IMR-90 (cell line): ENCODE measurements at places on chromosomes 1 and 21. TPM values are rescaled to one million over a fixed set of nuclear protein-coding genes. Genes with fewer than 3 reads are reported as not detected.

- no peak for DNase-seq
- no peaks in the 10 kb centered on the region for H3K36me3 ChIP-seq
- no peak overlapping the region for H3K4me3 ChIP-seq
- H3K27me3 ChIP-seq = no peaks in the 10 kb centered on the region; the same call in 1 of the 2 replicates
- peaks cover 5% of the 10 kb centered on the region for H3K4me1 ChIP-seq
These were observed 13.2 kb downstream of the FNDC7 start for GRCh38 chr1:108725906-108726305.

FCN3 gene
- total RNA-seq = not detected in 2 replicates

CRP gene
- not detected in 2 replicates for total RNA-seq

KIFAP3 gene
- 10.9 and 22.2 TPM in 2 replicates for total RNA-seq

DNA sequence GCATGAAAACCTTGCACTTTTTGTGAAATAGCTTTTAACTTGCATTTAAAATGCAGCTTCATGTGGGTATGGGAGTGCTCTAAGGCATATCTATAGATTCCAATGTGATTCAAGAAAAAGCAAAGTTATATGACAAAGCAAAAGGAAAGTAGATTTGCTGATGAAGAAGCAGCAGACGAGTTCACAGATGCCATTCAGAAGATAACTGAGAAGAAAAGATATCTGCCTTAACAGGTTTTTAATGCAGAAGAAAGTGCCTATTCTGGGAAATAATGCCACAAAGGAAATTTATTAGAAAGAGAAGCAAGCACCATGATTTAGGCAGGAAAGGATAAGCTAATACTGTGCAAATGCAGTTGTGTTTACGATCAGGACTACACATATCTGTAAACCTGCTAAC lies 68.1 kb downstream of the PHTF1 start:
- DNase-seq = no peak
- H3K27me3 ChIP-seq = no peaks in the 10 kb centered on the region
- H3K4me3 ChIP-seq = no peak overlapping the region

- no peaks in the 10 kb centered on the region for H3K27me3 ChIP-seq
- no peak overlapping the region for H3K27ac ChIP-seq
- no peaks in the 10 kb centered on the region for H3K4me1 ChIP-seq
These were observed 440.9 kb downstream of the PRDM2 start for GRCh38 chr1:14140831-14141401.

- no peaks in the 10 kb centered on the region for H3K4me1 ChIP-seq
- H3K4me3 ChIP-seq = no peak overlapping the region
- H3K36me3 ChIP-seq = no peaks in the 10 kb centered on the region
- no peaks in the 10 kb centered on the region for H3K27me3 ChIP-seq
These were observed 1881.7 kb downstream of the MRPL39 start for GRCh38 chr21:23725576-23725975.

KCNH1 gene
- 0.54 and 0.56 TPM in 2 replicates for total RNA-seq

DNA sequence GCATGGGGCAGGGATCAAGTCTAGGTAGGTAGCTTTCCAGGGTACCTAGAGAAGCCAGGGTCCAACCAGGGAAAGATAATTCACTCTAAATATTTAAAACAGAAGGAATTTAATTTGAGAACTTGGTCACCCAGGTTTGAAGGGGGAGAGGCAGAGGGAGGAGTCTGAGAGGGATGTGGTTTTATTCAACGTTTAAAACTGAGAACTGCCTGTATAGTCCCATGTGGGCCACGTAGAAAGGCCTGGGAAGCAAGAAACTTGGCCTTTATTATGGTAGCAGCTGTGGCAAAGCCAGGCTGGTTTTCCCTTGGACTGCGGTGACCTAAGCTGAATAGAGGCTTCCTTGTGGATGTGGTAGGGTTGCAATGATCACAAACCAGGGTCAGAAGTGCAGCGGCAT lies 42.0 kb upstream of the DUSP10 start:
- no peak overlapping the region for H3K27ac ChIP-seq
- no peak overlapping the region for H3K4me3 ChIP-seq
- H3K4me1 ChIP-seq = no peaks in the 10 kb centered on the region; the same call in 1 of the 2 replicates

CD247 gene
- total RNA-seq = not detected in 2 replicates

DNA sequence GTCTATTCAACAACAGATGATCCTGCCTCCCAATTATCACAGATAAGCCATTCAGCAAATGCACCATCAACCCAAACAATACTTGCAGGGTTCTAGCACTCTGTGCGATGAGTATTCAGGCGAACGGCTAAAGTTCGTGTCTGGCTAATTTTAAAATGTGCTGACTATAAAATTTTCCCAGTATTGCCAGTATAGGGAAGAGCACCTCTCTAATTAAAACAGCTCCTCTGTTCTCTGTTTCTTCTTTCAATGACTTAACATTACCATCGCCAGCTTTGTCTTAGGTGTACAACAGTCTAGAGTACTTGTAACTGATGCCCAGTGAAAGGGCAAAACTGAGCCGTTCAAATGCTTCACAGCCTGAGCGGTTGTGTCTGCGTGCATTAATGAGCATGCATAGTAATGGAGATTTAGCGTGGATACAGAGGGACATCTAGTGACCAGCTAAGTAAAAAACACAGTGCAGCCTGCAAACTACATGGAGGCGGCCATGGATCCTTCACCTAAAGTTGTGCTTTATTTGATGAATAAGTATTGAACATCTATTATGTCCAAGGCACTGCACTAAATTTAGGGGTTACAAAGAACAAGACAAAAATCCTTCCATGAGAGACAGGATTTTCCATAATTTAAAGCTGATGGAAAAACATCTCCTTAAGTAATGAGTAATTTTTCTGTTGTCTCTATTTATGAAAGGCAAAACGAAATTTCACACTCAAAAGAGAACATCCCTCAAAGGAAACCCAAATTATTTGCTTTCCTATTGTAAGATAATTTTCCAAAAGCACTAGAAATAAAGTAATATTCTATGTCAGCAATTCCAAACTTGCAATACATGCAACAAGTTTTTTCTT lies 120.0 kb downstream of the SETD4 start:
- H3K27ac ChIP-seq = no peak overlapping the region
- peak; percentile 81 for DNase-seq
- no peak overlapping the region for H3K4me3 ChIP-seq
- H3K27me3 ChIP-seq = no peaks in the 10 kb centered on the region; the same call in 1 of the 2 replicates
- H3K4me1 ChIP-seq = no peaks in the 10 kb centered on the region

PTGFR gene
- 5.4 and 8.6 TPM in 2 replicates for total RNA-seq

CFAP107 gene
- total RNA-seq = not detected in 2 replicates

DNA sequence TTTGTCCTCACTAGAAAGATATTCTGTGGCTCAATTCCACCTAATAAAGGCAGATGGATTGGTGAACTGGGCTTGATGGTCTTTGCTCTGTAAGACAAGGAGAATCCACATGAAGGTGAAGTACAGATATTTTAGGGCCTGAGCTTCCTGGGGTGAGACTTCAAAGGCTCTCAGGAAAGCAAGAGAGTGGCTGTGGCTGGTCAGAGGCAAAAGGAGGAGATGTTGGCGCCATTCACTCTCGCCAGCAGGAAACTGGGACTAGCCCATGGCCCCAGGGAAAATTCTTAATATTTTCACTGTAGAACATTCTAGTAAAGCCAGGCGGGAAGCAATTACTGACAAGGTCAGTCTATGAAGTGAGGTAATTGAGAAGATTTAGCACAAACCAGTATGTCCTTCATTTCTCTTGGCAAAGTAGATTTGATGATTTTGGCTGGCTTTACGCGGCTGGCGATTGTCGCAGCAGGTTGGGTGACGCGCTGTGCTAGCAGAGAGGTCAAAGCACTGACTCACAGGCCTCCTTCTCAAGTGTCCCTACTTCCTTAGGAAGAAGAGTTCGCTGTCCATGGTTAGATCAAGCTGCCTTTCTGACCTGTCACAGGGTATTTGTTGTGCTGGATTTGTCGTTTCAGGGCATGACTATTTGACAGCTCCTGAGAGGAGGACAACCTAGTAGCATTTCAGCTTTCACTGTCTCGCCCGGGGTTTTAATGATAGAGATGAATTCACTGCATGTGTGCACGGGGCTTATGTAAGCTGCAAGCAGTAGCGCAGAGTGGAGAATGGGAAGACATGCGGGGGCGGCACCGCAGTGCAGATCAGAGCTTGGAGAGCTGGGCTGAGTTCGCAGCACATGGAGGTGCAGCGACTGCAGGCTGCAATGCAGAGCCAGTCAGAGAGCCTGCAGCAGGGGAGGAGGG lies 32.7 kb downstream of the XCL1 start:
- no peaks in the 10 kb centered on the region for H3K36me3 ChIP-seq
- no peak overlapping the region for H3K27ac ChIP-seq
- H3K27me3 ChIP-seq = no peaks in the 10 kb centered on the region; the same call in 1 of the 2 replicates
- no peaks in the 10 kb centered on the region for H3K4me1 ChIP-seq
- H3K4me3 ChIP-seq = no peak overlapping the region

DNA sequence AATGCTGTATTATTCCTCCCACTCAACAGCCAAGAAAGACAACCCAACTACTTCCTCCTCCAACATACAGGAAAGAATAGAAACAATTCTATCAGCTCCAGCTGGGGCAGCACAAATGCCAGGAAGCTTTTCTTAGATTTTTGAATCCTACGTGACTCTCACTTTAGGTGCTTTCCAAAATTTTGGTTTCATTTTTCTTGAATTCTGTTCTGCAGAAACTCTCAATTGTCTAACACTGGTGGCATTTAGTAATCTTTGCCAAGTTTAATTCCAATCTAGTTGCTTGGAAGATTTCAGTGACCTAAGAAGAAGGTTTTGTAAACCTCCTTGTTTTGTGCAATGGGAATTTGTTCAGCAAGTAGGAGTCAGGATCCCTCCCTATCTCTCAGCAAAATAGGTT lies 37.1 kb upstream of the DOCK7 start:
- peak overlapping the region; percentile 54; the same call in 1 of the 2 replicates for H3K27ac ChIP-seq
- no peaks in the 10 kb centered on the region for H3K27me3 ChIP-seq
- peak; percentile 94 for DNase-seq
- H3K4me3 ChIP-seq = peak overlapping the region; percentile 36; the same call in 1 of the 2 replicates
- no peaks in the 10 kb centered on the region for H3K36me3 ChIP-seq
- peaks cover 11% of the 10 kb centered on the region for H3K4me1 ChIP-seq

DNA sequence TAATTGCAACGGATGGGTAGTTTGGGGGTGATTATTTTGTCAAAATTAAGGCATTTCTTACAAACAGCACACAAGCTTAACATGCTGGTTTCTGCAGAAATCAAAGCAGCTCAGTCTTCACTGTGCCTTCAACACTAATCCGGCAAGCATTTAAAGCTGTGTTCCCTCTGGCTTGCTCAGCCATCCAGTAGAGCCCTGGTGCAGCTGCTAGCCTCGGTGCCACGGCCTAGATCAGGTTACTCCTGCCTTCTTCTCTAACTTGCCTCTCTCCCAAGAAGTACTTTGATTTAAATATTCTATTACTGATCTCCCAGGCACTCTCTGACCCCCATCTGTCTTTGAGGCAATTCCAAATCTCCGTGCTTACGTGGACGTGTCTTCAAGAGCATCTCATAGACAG lies 85.6 kb downstream of the GREM2 start:
- H3K27ac ChIP-seq = no peak overlapping the region
- H3K4me3 ChIP-seq = no peak overlapping the region
- H3K4me1 ChIP-seq = no peaks in the 10 kb centered on the region; the same call in 1 of the 2 replicates
- peak; percentile 56 for DNase-seq
- H3K36me3 ChIP-seq = no peaks in the 10 kb centered on the region; the same call in 1 of the 2 replicates

C1orf116 gene
- under 0.01 TPM in 1 of 2 replicates, not detected in the other for total RNA-seq

DNA sequence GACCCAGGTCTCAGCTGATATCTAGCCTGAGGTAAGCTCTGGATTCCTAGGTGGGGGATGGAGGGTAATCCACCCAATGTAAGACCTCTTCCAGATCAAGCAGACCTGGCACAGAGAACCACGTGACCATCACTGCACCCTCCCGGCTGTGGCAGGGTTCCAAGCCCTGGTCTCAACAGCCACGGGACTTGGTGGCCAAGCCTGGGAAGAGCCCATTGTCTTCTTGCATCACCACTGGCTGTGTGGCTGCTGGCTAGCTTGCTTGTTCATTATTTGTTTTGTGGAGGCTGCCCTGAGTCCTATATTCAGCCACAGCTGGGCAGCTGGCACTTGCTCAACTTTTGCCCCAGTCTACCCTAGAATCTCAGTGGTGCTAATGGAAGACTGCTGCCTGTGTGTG lies 24.1 kb upstream of the NFASC start:
- no peak for DNase-seq
- H3K4me3 ChIP-seq = no peak overlapping the region
- peaks cover 1% of the 10 kb centered on the region; the same call in 1 of the 2 replicates for H3K27me3 ChIP-seq
- H3K36me3 ChIP-seq = no peaks in the 10 kb centered on the region

B3GALT2 gene
- total RNA-seq = 4.5 and 5.8 TPM in 2 replicates

- no peaks in the 10 kb centered on the region for H3K27me3 ChIP-seq
- no peak overlapping the region for H3K27ac ChIP-seq
- no peaks in the 10 kb centered on the region for H3K36me3 ChIP-seq
- DNase-seq = no peak
These were observed 24.7 kb downstream of the PALMD start for GRCh38 chr1:99670583-99670982.

GPR52 gene
- total RNA-seq = 0.90 and 2.2 TPM in 2 replicates
